Activated CD4-positive, alpha-beta T cell treated with anti-CD3 and anti-CD28 coated beads, Interleukin-2, amount 50 U/mL, for 16 hours (primary cell): ENCODE measurements at places on chromosomes 16 and 17.
A peak's percentile ranks its signal among the peaks of the same experiment; 100 is the strongest.

GRCh38 chr17:6239241-6239798, 169.1 kb downstream of the WSCD1 start:
- DNase-seq: no peak

DNA sequence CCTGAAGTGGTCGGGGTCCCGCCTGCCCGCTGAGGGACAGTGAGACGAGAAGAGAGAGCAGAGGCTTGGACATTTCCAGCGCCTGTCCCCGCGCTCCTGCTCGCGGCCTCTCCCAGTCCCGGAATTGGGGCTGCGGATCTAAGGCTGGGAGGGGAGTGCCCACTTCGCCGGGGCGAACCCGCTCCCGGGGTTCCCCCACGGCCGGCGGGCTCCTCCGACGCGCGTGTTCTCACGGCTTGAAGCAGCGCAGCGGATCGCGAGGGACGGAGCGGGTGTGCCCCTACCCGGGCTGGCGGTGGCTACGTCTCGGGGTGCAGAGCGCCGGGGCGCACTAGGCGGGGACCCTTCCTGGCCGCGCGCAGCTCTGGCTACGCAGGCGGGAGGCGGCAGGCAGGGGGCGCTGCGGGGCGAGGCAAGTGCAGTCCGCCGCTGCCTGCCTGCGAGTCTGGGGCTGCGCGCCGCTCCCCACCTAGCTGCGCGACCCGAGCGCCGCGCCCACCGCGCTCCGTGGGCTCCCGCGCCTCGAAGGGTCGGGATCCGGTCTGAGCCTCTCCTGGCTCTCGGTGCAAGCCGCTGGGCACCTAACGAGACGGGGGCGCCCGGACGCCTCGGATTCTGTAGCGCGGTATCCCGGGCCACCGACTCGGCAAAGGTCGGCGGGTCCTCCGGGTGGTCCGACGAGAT, 1.2 kb downstream of the NGFR start:
- DNase-seq: peak; percentile 71

- no peak for DNase-seq
Observed at GRCh38 chr17:67773246-67773645, 52.1 kb upstream of the BPTF start.

- DNase-seq: no peak
Observed at GRCh38 chr17:1539811-1540210, 22.8 kb downstream of the PITPNA start.

- no peak for DNase-seq
Observed at GRCh38 chr16:87691686-87692079, 74.1 kb downstream of the KLHDC4 start.

DNA sequence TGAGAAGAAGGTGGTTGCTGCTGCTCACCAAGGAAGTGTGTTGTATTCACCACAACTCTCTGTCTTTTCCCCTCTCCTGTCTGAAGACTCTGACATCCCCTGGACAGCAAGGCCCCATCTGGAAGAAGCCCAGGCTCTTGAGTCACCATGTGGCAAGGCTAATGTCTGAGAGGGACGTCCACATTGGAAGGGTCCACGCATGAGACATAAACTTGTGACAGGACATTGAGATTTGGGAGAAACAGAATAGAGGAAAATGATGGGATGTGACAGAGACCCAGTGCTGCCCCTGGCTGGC, 176.5 kb downstream of the IRF8 start:
- DNase-seq: no peak

DNA sequence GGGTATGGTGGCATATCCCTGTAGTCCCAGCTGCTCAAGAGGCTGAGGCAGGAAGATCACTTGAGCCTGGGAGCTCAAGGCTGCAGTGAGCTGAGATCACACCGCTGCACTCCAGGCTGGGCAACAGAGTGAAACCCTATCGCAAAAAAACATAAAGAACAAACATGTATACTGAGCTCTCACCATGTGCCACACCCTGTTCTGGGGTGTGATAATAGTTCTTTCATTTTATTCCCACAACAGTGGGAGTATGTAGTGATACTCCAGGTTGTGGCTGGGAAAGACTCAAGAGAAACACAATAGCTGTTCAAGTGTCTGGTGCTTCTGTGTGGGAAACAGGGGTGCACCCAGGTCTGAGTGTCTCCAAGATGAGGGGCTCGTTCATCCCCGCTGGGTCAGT, 90.7 kb downstream of the SOCS1 start:
- no peak for DNase-seq

DNA sequence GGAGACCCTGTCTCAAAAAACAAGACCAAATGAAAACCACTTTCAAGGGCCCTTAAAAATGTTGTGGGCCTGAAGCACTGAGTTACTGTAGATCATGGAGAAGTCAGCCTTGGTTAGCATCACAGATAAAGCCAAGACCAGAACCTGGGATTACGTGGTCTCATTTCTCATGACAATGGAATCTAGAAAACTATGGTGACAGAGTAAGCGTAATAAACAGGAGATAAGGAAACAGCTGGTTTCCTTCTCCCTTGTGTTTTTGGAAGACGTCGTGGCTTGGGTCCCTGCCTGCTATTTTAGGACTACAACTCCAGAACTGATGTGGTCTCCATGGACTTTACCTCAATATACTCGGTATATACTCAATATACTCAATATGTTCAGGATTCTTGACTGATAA, 180.7 kb upstream of the ZFHX3 start:
- DNase-seq: no peak

GRCh38 chr17:7262192-7262934, at the start of gene CLDN7:
TSS of gene CLDN7 (minus strand) at chr17:7262478. CDS start at chr17:7262043, 435 bp downstream.
- no peak for DNase-seq

- DNase-seq: no peak
Observed at GRCh38 chr16:53558710-53559109, 55.7 kb upstream of the AKTIP start.

DNA sequence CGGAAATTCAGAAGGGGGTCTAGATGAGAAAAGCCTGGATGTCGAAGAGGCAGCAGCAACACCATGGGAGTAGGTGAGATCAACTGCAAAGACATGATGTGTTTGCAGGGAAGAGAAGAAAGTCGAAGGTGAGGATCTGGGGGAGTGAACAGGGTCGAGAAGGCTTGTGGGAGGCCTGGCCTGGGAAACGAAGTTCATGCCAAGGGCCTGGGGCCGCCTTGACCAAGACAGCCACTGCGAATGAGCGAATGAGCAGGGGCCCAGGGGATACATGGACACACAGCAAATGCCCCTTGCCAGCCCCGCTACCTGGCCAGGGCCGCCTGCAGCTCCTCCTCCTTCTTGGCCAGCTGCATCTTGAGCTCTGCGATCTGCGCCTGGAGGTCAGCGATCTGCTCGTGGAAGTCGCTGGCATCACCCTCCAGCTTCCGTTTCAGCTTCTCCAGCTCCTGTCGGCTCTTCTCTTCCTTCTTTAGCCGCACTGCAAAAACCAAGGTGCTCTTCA, 87.1 kb downstream of the NDE1 start:
- DNase-seq: no peak

- DNase-seq: peak; percentile 70
Observed at GRCh38 chr16:648071-648780, 939 bp upstream of the WDR90 start.

- DNase-seq: no peak
Observed at GRCh38 chr16:84652566-84652965, 4.3 kb downstream of the KLHL36 start.

DNA sequence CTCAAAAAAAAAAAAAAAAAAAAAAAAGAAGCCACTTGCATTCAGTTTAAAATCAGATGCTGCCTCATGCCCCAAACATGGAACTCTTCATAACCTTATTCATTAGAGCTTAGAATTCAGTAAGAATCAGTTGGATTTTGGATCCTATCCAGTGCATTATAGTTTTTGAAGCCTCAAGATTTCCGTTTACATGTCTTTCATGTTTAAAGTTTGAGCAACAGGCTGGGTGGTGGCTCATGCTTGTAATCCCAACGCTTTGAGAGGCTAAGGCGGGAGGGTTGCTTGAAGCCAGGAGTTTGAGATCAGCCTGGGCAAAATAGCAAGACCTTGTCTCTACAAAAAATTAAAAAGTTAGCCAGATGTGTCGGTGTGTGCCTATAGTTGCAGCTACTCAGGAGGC, 55.0 kb downstream of the SNTB2 start:
- no peak for DNase-seq

DNA sequence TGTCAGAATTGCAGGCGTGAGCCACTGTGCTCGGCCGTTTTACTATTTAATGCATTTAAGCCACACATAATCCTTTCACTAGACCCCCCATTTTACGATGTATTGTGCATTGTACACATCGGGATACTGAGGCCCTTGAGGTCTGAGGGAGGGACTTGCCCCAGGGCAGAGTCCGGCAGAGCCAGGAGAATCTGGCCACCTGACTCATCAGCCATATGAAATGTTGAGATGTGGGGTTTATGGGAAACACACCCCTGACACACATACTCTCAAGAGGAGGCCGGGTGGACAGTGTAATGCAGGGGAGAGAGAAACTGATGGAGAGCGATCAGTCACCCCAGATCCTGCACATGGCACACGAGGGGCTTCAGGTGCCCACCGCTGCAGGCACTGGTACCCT, 196.6 kb downstream of the ZNF423 start:
- DNase-seq: no peak

DNA sequence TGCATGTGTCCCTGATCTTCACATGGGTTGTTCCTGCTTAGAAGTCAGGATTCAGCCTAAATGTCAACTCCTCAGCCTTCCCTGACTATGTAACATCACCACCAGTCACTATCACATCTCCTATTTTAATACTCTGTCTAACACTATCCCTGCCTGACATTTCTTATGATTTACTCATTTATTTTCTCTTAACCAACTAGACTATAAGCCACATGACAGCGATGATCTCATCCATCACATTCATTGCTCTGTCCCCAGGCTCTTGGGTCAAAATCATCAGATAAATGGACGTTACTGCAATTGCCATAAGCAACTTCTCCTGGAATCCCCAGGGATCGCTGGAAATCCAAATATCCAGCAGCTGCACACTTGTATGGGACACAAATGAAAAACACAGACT, 15.7 kb downstream of the CDRT4 start:
- DNase-seq: no peak

GRCh38 chr17:31225831-31226230, 71.2 kb downstream of the OMG start:
- DNase-seq: no peak

- DNase-seq: no peak
Observed at GRCh38 chr17:16439303-16439791, 24.0 kb downstream of the TRPV2 start.

GRCh38 chr16:15031179-15031578, 24.7 kb downstream of the NTAN1 start:
- no peak for DNase-seq
